ENCODE measurements at places on chromosomes 7 and 10. TPM values are rescaled to one million over a fixed set of nuclear protein-coding genes. Genes with fewer than 3 reads are reported as not detected.

- no peaks in the 10 kb centered on the region for H3K36me3 ChIP-seq
- no peak overlapping the region for H3K27ac ChIP-seq
- H3K27me3 ChIP-seq = no peaks in the 10 kb centered on the region
- no peak overlapping the region for H3K4me3 ChIP-seq
- DNase-seq = no peak
Observed at GRCh38 chr7:140159497-140159896, 17.3 kb downstream of the KDM7A start.

GRCh38 chr7:146661435-146661834 is 544.8 kb downstream of the CNTNAP2 start:
- H3K27me3 ChIP-seq = peaks cover 3% of the 10 kb centered on the region
- no peak overlapping the region for H3K27ac ChIP-seq
- no peak for DNase-seq
- no peaks in the 10 kb centered on the region for H3K36me3 ChIP-seq
- no peaks in the 10 kb centered on the region for H3K4me1 ChIP-seq
- H3K4me3 ChIP-seq = no peak overlapping the region

DNA sequence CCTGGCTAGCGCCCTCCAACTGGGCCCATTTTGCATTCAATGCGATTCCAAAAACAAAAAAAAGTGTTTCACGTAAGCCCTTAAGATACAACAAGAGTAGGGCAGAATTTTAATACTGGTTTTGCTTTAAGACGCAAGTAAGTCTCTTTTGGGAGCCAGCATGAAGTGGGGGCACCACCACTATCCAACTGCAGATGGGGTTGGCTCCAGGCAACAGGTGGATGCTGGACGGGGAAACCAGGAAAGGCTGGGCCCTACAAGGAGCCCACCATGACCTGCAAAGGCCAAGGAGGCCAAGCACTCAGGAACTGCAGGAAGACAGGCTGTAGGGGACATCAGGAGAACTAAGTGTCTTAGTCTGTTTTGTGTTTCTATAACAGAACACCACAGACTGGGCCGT is 86.5 kb upstream of the INSIG1 start:
- H3K4me3 ChIP-seq = no peak overlapping the region
- peaks cover 8% of the 10 kb centered on the region for H3K27me3 ChIP-seq
- no peak overlapping the region for H3K27ac ChIP-seq
- peaks cover 8% of the 10 kb centered on the region for H3K4me1 ChIP-seq

Gene PNLIP
- polyA plus RNA-seq = not detected

Gene ASB10
- not detected for polyA plus RNA-seq

Data from immature natural killer cell (primary cell).